ENCODE measurements at places on chromosomes 13 and 19. TPM values are rescaled to one million over a fixed set of nuclear protein-coding genes. Genes with fewer than 3 reads are reported as not detected.
A peak's percentile ranks its signal among the peaks of the same experiment; 100 is the strongest.

- DNase-seq: no peak
Measured at GRCh38 chr19:33606556-33606955, 15.2 kb upstream of the CHST8 start.

- peak; percentile 79 for DNase-seq
Measured at GRCh38 chr19:3479177-3479833, 1.0 kb downstream of the SMIM24 start.

- DNase-seq: no peak
Measured at GRCh38 chr19:35000338-35000646, 169 bp downstream of the GRAMD1A start.

The LILRA1 gene
- total RNA-seq: not detected

The KCNN4 gene
- total RNA-seq: 1.1 TPM

The ZNF442 gene
- 2.4 TPM for total RNA-seq

Data from WTC11 (cell line).